ENCODE measurements at places on chromosomes 6 and 20.

GRCh38 chr6:157460182-157460999, 79.4 kb downstream of the ZDHHC14 start:
- DNase-seq = no peak

- peak; percentile 79 for DNase-seq
Observed at GRCh38 chr6:107361753-107362604, 97.4 kb downstream of the PDSS2 start.

DNA sequence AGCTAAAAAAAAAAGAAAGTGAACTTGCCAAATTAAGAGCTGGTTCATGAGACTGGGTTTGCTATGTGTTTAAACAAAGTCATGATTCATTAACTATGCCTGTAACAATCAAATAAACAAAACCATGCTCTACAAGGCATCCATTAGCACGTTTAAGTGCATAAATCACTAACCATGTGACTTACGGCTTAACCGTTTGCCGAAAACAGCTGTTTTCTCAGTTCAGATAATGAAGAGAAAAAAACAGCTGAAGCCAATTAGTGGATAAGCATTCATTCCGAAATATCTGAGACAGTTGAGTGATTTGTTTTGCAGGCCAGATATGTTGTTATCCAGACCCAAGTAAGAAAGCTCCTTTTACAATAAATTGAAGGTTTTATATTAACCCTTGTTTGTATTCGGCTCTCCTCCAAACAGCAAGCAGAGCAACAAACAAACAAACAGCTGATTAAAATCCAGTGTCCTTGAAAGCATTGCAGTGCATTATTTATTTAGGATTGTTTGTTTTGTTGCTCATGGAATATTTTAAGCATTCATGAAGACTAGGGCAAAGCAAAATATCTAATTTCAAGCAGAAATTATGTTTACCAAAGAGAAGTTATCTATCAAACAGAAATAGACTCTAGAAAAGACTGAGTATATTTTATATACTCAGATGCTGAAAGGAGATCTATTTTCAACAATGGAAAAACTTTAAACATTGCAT, 343.5 kb downstream of the RFPL4B start:
- no peak for DNase-seq

GRCh38 chr20:378961-379336, 1.6 kb upstream of the TRIB3 start:
- DNase-seq = no peak

GRCh38 chr6:116070616-116071389, 10.1 kb upstream of the FRK start:
- peak; percentile 6 for DNase-seq

GRCh38 chr6:113190170-113190569, 667.0 kb upstream of the MARCKS start:
- DNase-seq = no peak

DNA sequence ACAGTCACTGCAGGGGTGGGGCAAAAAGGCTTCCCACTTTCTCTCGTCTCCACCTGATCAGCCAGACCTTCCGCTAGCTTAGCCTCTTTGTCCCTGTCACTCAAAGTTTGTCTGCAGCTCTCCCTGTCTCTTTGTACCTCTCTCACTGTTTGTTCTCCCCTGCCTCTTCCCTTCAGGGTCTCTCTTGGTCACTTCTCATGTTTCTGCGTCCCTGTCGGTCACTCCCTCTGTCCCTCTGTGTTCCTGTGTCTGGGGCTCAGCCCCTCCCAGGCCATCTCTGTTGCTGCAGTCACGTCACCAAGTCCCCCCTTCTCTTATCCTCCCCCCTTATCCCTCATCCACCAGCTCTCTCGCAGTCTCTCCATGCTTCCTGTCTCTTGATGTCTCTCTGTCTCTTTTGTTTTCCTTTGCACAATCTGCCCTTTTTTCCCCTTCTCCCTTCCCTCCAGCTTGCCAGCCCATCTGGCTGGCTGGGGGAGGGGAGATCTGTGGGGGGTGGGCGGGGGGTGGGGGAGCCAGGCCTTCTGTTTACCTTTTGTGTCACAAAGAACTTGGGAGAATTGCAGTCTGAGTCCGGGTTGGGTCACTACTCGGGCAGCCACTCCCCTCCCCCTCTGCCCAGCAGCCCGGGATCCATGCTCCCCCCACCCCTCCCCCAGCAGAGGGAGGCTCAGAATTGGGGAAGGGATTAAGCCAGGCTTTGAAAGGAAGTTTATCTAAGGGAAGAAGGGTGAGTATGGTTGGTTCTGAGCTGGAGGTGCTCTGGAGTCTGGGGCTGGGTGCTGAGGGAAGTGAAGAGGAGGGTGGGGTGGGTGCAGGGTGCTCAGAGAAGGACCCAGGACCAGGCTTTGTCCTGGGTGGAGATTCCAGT, 32.3 kb downstream of the FOXP4 start:
- peak; percentile 29 for DNase-seq
